EL (cell line): ENCODE measurements at places on chromosomes 16 and 17.

- no peak for DNase-seq
Observed at GRCh38 chr17:7471729-7472128, 7.7 kb downstream of the ZBTB4 start.

DNA sequence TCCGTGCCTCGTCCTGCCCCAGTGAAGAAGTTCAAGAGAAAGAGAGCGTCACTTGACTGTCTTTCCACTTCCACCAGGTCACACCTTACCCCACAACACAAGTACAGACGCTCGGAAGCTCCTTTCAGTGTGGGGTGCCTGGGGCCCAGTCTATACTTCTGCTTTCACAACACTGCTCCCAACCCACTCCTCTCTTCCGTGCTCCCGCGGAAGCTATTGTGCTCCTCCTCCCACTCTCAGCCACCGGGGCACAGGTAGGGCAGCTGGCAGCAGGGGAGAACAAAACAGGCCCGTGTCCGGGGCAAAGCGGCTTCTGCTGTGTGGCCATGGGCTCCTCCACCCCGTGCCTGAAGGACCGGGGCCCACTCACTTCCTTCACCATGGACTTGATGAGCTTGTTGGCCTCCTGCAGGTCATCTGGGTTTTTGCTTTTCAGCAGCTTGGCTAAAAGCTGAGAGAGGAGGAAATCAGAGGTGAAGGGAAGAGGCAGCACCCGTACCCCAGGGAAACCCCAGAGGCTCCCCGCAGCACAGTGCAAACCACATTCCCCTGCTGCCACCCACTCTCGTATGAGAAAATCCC is 18.9 kb downstream of the GGA3 start:
- no peak for DNase-seq

- peak; percentile 82 for DNase-seq
Observed at GRCh38 chr17:4953451-4953961, 2.6 kb downstream of the ENO3 start.

GRCh38 chr17:53335443-53335842 is 487.3 kb upstream of the KIF2B start:
- no peak for DNase-seq

GRCh38 chr17:11492511-11492910 is 105.8 kb upstream of the DNAH9 start:
- DNase-seq, result no peak
